Pancreas (tissue), 10 donors: ENCODE measurements at places on chromosomes 4 and X.

DNA sequence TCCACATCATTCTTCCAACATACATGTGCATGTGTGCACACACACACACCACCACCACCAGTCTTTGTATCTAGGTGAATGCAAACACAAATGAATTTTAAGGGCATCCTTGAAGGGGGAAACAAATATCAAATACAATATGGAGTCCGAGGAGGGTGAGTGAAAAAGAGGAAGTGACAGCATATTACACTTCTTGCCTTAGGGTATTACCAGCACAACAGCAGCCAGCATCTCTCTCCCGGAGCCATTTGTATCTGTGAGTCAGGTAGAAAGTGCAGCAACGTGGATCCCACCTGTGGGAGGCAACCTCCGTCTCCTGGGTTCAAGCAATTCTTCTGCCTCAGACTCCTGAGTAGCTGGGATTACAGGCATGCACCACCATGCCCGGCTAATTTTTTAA, 483.2 kb downstream of the SMARCA1 start:
- DNase-seq = no peak

DNA sequence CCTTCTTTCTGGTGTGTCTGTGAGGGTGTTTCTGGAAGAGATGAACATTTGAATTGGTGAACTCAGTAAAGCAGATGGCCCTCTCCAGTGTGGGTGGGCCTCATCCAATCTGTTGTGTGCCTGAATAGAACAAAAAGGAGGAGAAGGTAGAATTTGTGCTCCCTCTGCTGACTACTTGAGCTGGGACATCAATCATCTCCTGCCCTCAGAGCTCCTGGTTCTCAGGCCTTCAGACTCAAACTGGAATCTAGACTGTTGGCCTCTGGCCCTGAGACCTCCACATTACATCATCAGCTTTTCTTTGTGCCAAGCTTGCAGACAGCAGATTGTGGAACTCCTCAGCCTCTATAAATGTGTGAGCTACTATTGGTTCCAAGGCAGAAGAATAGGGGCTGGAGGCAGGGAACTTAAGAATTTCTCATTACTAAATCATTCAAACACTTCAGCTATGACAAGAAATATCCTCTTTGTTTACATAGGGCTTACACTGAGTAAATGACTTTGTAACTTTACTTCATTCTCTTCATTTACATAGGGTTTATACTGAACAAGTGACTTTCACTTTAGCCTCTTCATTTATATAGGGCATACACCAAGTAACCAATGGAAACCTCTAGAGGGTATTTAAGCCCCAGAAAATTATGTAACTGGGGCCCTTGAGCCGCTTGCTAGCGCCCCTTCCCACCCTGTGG, 86.9 kb upstream of the NWD2 start:
- DNase-seq = no peak

DNA sequence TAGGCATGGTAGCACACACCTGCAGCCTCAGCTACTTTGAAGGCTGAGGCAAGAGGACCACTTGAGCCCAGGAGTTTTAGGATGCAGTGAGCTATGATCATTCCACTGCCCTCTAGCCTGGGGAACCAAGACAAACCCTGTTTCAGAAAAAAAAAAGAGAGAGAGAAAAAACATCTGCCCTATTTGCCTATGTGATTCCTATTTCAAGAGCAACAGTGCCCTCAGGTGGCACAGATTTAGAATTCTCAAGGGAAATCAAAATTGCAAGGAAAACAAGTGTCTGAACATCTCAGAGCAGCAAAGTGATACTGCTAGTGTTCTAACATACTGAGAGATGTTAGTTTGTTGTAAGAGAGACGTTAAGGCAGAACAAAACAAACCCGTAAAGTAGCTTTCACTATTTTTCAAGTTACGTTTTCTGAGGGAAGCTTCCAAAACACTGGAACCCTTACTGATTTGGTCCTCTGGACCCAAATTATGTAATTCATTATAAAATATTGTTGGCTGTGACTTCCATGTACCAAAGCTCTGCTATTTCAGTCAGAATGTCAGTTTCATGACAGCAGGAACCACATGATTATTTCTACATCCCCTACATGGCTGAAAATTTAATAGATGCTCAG, 7.9 kb downstream of the BDH2 start:
- no peak for DNase-seq

- DNase-seq = no peak
These were observed 6.0 kb downstream of the FBXW7 start for GRCh38 chr4:152529880-152530279.

GRCh38 chr4:91961504-91961903, 342.3 kb upstream of the GRID2 start:
- no peak for DNase-seq

DNA sequence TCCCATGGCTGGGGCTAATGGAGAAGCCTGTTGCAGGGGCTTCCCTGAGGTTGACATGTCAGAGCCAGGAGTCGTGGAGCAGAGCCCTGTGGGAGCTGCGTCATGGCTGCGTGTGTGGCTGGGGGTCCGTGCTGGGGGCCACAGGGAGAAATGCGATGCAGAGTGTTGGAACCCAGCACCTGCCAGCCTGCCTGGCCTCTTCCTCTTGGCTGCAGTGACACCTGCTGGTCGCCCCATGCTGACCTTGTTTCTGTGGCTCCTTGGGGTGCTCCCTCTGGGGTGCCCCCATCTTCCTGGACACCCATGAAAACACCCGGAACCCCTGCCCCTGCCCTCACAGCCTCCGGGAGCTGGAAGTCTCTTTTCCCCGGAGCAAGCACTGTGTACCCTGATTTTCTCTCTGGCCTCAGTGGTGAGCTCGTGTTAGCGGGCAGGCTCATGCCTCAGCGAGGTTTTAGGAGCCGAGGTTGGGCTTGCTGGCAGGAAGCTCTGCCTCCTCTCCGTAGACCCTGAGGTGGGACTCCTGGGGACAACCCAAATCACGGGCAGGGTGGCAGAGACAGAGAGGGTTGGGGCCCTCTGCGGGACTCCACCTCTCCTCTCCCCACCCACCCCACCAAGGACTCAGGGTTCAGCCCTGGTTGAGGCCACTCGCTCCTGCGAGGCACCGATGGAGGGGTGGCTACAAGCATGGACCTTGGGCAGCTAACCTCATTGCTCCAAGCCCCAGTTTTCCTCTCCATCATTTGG, 103.7 kb downstream of the SORCS2 start:
- no peak for DNase-seq

DNA sequence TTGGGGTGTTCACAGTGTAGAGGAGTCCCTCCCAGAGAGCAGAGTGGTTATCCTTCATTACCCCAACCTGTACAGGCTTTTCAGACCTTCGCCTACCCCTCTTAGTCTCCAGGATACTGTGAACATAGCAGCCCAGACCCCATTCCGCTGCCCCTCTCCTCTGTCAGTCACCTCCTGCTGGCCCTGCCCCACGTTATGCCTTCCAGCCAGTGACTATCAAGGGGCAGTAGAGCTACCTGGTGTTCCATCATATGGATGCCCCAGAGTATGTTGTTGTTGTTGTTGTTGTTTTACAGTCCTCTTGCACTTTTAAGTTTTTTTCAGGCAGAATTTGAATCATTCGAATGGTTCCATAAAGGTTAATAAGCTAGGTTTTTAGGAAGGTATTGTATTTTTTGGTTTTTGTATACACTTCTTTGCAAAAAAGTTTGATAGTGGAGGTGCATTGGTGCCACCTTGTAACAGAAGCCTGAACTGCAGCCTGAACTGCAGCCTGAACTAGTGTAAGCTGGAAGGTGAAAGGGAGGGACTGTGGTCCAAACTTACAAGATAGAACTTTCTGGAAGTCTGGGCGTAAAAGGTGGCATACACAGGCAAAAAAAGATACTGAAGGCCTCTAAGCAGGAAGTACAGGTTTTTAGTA, 101.4 kb upstream of the RAB40AL start:
- DNase-seq = no peak

DNA sequence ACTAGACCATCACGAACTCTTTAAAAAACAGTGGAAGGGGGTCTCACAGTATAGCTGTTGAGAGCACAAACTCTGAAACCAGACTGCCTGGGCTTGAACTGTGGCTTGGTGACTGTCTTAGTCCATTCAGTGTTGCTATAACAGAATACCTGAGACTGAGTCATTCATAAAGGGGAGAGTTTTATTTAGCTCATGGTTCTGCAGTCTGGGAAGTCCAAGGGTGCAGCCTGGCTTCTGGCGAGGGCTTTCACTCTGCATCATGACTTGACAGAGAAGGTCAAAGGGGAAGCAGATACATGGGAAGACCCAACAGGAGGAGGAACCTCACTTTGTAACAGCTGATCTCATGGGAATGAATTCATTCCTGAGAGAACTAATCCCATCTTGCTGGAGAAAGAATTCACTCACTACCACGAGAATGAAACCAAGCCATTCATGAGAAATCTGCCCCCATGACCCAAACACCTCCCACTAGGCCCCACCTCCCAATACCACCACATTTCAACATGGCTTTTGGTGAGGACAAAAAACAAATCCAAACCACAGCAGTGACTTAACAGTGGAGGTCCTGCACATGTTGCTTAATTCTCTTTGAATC, 116.7 kb upstream of the STOX2 start:
- no peak for DNase-seq

DNA sequence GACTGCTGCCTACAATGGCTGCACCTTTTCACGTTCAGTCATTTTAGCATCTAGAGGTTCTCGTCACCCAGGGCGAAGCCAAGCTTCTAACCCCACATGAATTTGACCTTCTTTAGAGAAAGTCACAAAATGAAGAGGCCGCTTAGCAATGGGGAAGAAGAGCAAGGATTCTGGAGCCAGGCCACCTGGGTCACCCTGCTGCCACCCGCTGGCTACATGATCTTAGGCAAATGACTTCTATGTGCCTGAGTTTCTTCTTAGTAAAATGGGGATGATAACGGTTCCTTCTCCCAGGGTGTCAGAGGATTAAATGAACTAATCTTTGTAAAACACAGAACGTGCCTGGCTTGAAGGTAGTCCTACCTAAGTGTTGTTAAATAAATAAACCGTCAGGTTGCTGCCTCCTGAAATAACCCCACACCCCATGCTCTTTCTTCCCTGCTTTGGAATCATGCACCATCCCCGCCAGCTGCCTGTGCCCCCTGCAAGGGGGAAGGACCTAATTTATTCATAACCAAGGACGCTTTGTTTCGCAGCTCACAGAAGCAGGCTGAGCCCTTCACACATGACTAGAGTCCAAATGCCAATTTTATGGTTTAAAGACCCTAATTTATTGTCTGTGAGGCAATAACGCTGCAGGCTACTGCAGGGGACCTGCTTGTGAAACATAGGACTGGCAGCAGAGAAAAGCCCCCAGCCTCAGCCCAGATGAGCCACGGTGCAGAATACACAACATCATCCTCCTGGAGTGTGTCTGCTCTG, 28.6 kb upstream of the NSG1 start:
- DNase-seq = no peak

- DNase-seq = no peak
These were observed 3.4 kb downstream of the RHOH start for GRCh38 chr4:40199999-40200874.

GRCh38 chr4:101355767-101356702, 8.7 kb upstream of the PPP3CA start:
- DNase-seq = no peak

DNA sequence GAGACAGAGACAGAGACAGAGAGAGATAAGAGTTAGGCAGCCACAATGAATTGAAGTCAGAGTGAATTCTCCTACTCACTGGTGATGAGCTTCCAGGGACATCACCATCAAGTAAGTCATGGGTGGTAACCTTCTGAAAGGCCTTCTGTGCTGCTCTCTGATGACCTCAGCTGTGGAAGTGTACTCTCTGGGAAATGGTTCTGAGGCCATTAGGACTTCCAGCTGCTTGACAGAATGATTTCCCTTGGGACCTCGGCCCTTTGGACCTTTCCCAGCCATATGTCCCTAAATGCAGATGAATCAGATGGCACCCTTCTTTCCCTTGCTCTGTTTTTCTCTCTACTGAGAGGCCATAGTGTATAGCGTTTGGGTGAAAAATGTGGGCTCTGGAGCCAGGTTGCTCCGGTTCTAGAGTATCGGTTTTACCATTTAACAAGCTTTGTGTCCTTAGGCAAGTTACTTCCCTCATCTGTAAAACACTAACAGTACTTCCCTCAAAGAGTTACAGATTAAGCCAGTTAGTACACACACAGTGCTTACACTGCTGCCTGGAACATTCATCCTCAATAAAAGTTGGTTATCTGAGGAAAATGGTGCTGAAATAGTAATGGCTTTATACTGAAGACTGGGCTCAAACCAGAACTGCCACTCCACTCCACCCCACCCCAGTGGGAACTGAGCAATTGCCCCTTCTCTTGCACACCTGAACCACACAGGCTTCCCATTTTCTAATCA, 7.6 kb downstream of the SEPTIN11 start:
- DNase-seq = no peak

DNA sequence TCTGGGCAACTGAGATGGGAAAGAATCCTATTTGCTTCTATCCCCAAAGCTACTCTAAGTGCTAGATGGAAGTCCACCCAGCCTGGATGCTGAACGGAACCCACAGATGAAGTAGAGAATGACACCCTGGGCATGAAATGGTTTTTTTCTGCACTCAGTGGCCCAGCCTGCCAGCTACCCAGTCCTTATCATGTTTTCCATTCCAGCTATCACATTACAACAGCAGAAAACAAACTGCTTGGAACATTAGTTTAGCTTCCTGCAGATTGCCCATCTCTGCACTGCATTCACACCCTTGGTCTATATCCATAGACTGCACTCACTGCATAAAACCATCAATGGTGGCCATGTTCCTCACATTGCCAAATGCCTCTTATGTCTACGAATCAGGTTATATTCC, 79.1 kb downstream of the NYX start:
- no peak for DNase-seq

GRCh38 chrX:154355776-154356140, 18.7 kb downstream of the FLNA start:
- DNase-seq = no peak

DNA sequence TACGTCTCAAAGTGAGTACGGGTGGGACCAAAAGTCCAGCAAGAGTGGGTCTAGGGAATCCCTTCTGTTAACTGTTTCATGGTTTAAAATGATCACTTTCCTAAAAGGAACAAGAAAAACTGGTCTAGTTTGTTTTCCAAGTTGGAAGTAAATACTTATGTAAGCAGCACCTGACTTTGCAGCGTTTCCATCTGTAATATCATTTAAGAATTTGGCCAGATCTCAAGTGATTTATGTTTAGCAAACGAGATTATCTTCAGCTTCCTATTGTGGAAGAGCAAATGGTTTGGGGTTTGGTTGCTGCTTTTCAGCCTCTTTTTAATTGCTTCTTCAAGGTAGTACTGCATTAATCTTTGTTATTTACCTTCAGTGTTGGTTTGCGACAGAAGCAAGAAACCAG, 50.4 kb downstream of the FHIP1A start:
- no peak for DNase-seq

- DNase-seq = peak; percentile 16
These were observed 118.0 kb upstream of the WDFY3 start for GRCh38 chr4:85084371-85085094.

DNA sequence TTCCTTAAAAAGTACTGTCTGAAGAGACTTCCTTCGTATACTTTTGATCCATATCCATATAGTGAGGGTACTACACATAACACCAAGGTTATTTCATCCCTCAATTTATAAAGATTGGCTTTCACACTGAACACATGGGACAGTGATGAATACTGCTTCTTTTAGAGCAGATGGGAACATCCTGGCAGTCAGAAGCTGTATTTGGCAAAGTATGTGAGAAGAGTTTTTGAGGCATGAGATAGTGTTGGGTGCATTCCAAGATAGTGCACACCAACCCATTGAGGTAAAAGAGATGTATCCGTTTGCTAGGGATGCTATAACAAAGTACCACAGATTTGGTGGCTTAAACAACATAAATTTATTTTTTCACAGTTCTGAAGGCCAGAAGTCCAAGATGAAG, 141.1 kb downstream of the MOSPD2 start:
- no peak for DNase-seq

GRCh38 chr4:184653650-184654049, 4.1 kb downstream of the PRIMPOL start:
- DNase-seq = no peak

- DNase-seq = no peak
These were observed 77.6 kb downstream of the FBXL5 start for GRCh38 chr4:15577508-15577907.
